ENCODE measurements at places on chromosomes 6 and 20.
A peak's percentile ranks its signal among the peaks of the same experiment; 100 is the strongest.

DNA sequence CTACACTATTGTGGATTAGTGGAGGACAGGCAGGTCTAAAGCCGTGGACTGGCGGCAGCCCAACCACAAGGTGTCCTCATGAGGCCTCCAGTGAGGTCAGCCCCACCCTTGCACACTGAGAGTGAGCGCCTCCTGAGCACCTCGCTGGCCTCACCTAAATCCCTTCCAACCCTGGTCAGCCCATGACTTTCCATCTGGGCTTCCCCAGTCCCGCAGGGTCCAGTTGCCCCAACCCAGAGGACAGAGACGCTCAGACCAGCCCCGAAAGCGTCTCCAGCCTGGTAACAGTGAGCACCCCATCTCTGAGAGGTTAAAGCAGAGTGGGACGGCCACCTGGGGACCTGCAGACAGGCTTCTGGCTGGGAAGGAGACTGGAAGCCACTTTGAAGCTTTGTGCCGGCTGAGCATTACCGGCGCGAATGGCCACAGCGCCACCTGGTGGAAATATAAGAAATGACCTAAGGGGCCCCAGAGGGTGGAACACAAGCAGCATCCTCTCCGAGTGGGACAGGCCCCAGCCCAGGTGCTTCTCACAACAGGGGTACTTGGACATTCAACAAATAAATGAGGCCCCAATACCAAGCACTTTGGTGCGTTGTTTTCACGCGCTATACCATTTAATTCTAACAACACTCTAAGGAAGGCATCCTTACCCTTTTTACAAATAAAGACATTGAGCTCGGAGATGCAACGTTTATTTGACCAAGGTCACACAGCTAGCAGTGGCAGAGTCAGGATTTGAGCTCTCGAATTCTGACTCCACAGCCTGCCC is 65.7 kb upstream of the TOP1 start:
- DNase-seq: no peak

GRCh38 chr6:64113704-64114103 is 478.1 kb downstream of the PHF3 start:
- no peak for DNase-seq

- no peak for DNase-seq
These were observed 1.2 kb downstream of the DXO start for GRCh38 chr6:31970604-31971271.

- peak; percentile 94 for DNase-seq
These were observed 130.3 kb upstream of the BTN3A2 start for GRCh38 chr6:26234421-26235301.

DNA sequence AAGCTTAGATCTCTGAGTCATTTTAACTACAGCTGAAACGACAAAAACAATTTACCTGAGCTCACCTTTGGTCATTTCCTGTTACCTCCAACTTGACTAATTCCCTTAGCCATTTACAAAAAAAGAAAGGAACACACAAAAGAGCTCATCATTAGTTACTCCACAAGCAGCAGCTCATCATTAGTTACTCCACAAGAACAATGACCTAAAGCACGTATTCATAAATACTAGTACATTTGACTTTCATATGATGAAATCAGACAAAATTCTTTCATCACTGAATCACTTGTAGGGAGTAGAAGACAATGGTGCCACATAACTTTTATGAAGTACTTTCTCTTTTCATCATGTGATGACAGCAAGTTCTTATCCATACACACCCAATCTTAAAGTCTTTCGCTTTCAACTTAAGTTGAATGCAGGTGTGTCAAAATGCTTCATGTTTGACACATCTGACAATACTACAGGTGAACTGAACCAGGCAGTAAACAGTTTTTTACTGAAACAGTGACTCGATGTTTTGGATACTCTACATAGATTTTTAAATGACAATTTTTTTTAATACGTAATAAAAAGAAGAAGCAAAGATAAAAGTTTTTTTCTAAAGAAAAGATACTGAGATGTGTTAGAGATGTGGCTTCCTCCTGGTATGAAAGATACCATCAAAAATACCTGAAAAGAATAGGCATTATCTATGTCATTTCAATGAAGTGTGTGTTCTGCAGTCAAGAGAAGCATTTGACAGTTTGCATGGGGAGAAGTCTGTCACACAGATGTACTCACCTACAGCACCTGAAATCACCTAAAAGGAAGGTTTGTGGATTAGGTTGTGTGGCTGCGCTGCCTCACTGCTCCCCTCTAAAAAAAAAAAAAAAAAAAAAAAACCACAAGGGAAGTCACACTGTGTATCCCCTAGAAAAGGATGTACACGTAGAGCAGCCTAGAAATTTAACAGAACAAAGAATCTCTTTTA is 109.1 kb downstream of the PRDM1 start:
- DNase-seq: no peak

- DNase-seq: no peak
These were observed 232.9 kb downstream of the SAMD5 start for GRCh38 chr6:147741389-147741788.

- DNase-seq: no peak
These were observed 32.3 kb upstream of the DUSP22 start for GRCh38 chr6:259901-260508.

- no peak for DNase-seq
These were observed 23.5 kb upstream of the BACH2 start for GRCh38 chr6:90319979-90320685.

DNA sequence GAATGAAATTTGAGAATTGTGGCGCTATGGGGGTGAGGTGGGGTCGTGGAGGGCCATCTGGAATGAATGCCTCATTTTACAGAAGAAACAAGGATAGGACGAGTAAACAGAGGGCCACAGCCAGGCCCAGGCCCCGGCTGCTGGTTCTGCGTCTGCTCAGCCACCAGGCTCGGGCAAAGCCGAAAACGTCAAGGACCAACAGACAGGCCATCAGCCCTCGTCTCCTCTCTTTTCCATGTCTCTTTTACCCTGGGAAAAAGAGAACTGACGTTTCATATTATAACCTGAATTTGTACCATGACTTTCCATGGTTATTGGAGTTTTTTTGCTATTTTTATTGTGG is 212.4 kb upstream of the ARID1B start:
- DNase-seq: no peak

GRCh38 chr20:64229507-64230061 is 26.0 kb upstream of the PCMTD2 start:
- DNase-seq: no peak

GRCh38 chr6:10749734-10750133 is 2.1 kb downstream of the TMEM14B start:
- DNase-seq: no peak

DNA sequence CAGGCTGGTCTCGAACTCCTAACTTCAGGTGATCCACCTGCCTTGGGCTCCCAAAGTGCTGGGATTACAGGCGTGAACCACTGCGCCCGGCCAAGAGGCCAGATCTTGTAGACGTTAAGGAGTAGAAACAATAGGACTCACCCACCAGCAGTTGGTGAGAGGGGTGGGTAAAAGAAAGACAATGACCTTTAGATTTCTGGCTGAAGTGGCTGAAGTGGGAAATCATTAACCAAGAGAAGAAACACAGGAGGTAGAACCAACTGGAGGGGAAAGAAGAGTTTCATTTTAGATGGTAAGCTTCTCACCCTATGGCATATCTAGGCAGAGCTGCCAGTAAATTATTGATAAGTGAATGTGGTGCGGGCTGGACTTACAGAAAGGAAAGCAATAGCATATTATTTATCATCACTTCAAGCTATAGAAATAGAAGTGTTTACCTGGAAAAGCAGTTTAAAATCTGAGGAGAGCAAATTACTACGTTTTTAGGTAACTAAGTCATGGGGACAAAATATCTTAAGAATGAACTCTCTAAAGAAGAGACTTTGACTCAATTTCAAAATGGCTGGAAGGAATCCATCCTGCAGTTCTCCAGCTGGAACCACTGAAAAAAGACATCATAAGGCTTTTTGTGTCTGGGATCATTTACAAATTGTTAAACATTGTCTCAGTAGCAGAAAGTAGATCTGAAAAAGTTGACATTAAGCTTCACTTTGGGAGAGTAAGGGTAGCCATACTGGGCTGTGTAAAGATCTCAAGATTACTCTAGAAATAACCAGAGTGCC is 109.6 kb downstream of the ALDH8A1 start:
- no peak for DNase-seq

- no peak for DNase-seq
These were observed 43.7 kb upstream of the CEP162 start for GRCh38 chr6:84271061-84271716.

DNA sequence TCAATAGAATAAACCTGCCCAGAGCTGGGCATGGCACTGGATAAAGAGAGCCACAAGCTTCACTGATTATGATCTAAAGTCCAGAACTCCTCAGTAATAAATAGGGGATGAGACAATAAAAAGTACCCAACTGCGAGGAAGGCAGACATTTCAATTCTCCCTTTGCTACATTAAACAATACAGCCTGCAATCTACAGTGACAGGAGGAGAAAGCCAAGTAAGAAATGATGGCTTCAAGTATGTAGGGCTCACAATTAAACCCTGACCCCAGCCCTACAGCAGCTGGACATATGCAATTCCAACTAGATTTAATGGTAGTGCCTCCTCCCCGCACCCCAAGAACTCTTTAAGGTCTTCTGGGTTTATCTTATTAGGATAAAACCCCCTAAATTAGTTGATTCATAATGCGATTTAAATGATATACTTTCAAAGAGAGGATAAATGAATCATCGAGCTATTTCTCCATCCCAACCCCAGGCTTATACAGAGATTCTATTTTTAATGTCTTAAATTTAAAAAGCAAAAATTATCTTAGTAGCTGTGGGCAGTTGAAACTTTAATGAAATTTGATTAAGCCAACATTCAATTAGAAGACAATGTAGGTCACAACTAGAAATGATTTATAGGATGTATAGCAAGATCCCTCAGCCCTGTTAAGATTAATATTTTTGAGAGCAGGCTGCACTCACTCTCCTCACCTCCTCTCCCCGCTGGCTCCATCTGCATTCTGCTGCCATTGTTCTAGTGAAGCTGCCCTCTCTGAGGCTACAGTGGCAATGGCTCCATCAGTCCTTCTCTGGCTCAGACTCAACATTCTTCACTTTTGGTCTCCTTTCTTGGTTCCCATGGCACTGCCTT is 57.1 kb downstream of the OGFRL1 start:
- no peak for DNase-seq

GRCh38 chr6:37368961-37369320 is 15.2 kb downstream of the RNF8 start:
- DNase-seq: no peak

DNA sequence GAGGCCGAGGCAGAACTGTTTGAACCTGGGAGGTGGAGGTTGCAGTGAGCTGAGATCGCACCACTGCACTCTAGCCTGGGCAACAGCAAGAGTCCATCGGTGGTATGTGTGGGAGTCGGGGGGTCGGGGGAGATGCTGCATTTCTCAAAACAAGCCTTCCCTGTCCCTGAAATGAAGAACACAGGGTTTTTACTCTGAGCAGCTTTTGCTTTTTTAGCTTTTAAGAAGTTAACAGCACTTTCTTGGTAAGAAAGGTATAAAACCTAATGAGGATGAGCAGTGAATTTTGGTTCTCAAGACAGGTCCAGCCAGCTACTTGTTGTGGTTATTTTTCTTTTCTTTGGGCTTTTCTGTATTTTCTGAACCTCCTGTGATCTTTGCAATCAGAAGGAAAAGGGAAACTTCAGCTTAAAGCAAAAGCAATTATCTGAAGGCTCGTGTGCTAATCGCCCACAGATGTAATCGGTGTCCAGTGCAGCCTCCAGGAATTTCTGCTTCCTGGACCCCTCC is 3.7 kb downstream of the RPL10A start:
- no peak for DNase-seq

Measured in HFF-Myc (cell line).